ENCODE measurements at places on chromosomes 3 and 15. TPM values are rescaled to one million over a fixed set of nuclear protein-coding genes. Genes with fewer than 3 reads are reported as not detected.

FMN1 gene
- polyA plus RNA-seq: 0.21 TPM

CAPN3 gene
- 214 TPM for polyA plus RNA-seq

AGBL1 gene
- 1.9 TPM for polyA plus RNA-seq

GRCh38 chr3:127206154-127206553, 13.2 kb downstream of the PRR23E start:
- H3K27me3 ChIP-seq: no peaks in the 10 kb centered on the region
- H3K4me3 ChIP-seq: no peak overlapping the region
- H3K4me1 ChIP-seq: no peaks in the 10 kb centered on the region
- H3K36me3 ChIP-seq: no peaks in the 10 kb centered on the region

GRCh38 chr3:4394048-4394447, 73.0 kb downstream of the SUMF1 start:
- H3K27ac ChIP-seq: no peak overlapping the region
- DNase-seq: no peak
- H3K4me3 ChIP-seq: no peak overlapping the region
- H3K27me3 ChIP-seq: no peaks in the 10 kb centered on the region
- H3K4me1 ChIP-seq: peaks cover 3% of the 10 kb centered on the region

DNA sequence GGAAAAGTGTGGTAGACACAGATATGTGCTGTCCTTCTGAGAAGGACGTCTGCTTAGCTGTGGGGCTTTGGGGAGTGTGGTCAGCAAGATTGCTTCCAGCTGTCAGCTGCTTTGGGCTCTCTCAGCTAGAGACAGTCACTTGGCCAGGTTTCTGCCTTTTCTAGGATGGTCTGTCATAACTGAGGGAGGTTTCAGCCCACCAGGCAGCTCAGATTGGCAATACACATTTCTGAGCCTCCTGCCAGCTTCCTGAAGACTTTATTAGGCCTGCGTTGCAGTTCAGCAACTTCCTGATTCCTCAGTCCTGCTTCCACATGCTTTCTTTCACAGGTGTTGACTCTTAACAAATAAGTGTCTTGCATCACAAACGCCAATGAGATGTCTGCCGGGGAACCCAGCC, 286.5 kb downstream of the SQOR start:
- no peak overlapping the region for H3K27ac ChIP-seq
- no peaks in the 10 kb centered on the region for H3K27me3 ChIP-seq
- no peaks in the 10 kb centered on the region for H3K4me1 ChIP-seq
- H3K36me3 ChIP-seq: no peaks in the 10 kb centered on the region
- DNase-seq: no peak

DNA sequence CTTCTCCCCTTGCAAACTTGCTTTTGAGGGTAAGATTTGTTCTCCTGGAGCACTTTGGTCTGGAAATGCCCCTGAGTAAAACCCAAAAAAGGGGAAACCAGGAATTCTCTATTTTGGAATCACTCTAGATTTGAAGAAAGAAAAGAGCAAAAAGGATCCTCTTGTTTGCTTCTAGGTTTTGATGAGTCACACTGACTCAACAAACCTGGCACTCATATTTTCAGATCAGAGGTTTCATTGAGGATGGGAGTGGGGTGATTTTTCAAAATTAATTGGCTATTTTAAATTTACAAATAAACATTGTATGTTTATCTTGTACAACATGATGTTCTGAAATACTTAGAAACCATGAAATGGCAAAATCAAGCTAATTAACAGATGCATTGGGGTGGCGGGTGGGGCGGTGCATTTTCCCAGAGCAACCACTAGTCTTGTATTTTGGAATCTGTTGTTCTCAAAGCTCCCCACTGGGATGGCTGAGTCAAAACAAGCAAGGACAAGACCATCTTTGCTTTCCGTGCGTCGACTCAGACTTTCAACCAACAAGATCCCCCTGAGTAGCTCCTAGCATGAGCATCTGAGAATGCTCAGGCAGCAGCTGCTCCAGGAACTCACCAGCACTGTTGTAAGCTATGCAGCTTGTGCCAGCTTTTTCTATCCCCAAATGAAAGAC, 451.4 kb downstream of the WDR72 start:
- no peak overlapping the region for H3K27ac ChIP-seq
- H3K36me3 ChIP-seq: no peaks in the 10 kb centered on the region
- H3K4me3 ChIP-seq: no peak overlapping the region
- DNase-seq: no peak
- no peaks in the 10 kb centered on the region for H3K4me1 ChIP-seq
- H3K27me3 ChIP-seq: no peaks in the 10 kb centered on the region

- DNase-seq: no peak
- H3K36me3 ChIP-seq: peaks cover 3% of the 10 kb centered on the region
- no peak overlapping the region for H3K27ac ChIP-seq
- no peaks in the 10 kb centered on the region for H3K27me3 ChIP-seq
- H3K4me3 ChIP-seq: no peak overlapping the region
Measured at GRCh38 chr3:37295925-37296324, 121.5 kb upstream of the LRRFIP2 start.

DNA sequence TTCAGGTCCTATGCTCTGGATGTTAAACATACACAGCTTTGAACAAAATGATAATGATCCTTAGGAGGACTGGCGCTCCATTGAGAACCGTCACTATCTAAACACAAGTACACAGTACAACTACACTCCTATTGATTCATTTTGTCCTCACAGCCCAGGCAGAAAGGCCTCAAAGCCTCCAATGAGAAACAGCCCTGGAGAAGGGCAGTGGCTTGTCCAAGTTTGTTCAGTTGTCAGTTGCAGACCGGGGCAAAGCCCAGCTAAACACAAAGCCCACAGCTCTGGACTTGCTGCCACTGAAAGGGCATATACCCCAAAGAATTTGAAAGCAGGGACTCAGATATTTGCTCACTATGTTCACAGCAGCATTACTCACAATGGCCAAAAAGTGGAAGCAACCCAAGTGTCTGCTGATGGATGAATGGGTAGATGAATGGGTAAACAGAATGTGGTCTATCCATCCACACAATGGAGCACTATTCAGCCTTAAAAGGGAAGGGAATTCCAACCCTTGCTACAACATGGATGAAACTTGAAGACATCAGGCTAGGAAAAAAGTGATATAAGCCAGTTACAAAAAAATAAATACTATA, 34.7 kb downstream of the NUP210 start:
- H3K27ac ChIP-seq: no peak overlapping the region
- H3K27me3 ChIP-seq: no peaks in the 10 kb centered on the region
- H3K4me1 ChIP-seq: no peaks in the 10 kb centered on the region
- DNase-seq: no peak
- H3K4me3 ChIP-seq: no peak overlapping the region

DNA sequence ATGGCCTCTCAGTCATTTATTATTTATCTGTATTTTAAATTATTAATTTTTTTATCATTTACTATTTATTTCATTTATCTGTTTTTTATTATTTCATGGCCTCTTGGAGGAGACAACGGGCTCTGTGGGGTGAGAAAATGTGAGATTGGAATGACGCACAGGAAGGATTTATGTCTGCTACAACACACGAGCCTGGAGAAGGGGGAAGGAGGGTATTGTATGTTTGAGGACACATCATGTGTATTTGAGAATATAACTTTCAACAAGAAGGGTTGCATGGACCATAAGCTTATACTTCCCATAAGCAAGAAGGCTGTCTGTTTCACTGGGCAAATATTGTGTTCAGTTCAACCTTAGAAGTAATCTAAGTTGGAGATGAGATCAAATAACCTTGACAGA, 31.7 kb downstream of the LSM3 start:
- no peak for DNase-seq
- H3K27ac ChIP-seq: no peak overlapping the region
- H3K27me3 ChIP-seq: no peaks in the 10 kb centered on the region
- peaks cover 9% of the 10 kb centered on the region for H3K4me1 ChIP-seq
- H3K36me3 ChIP-seq: no peaks in the 10 kb centered on the region
- no peak overlapping the region for H3K4me3 ChIP-seq

DNA sequence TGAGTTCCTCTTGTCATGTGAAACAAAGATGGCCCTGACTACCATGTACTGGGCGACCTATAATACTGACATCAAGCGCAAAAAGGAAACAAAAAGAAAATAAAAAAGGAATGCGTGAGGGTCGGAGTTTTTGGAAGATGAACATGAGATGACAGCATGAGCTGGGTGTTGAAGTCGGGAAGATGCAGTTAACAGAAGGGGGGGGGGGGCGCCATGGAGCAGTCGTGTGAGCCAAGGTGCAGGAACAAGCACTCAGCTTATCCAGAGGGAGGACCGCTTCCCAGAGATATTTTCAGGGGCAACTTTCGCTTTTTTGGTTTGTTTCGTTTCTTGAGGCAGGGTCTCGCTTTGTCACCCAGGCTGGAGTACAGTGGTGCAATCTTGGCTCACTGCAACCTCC, 110.2 kb downstream of the RORA start:
- no peaks in the 10 kb centered on the region for H3K36me3 ChIP-seq
- H3K4me1 ChIP-seq: peaks cover 39% of the 10 kb centered on the region
- no peak for DNase-seq
- H3K27ac ChIP-seq: no peak overlapping the region
- no peak overlapping the region for H3K4me3 ChIP-seq

- peak within 1 kb of the TSS; percentile 89 for H3K4me3 ChIP-seq
- DNase-seq: peak; percentile 98
- peak within 1 kb of the TSS; percentile 93 for H3K27ac ChIP-seq
- no peaks in the 10 kb centered on the region for H3K27me3 ChIP-seq
Measured at GRCh38 chr3:49028673-49029562, at the start of gene IMPDH2. Gene IMPDH2 (minus strand): TSS chr3:49029398. CDS start chr3:49029350, 48 bp downstream.

DNA sequence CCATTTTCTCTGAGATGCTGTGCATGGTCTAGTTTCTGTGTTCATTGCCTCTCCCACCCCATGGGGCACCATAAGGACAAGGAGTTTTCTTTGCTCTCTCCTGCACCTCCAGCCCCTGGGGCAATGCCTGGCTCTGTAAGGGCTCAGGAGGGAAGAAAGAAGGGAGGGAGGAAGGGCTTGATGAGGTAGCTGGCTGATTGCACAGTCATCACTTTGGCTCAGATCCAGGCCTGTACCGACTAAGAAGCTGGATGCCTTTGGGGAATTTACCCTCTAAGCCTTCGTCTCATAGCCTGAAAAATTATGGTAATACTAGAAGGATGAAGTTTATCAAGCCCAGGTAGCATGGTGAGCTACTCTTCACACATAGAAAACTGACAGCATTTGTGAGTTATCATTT, 382.9 kb downstream of the GABRG3 start:
- no peaks in the 10 kb centered on the region for H3K36me3 ChIP-seq
- H3K27ac ChIP-seq: no peak overlapping the region
- H3K27me3 ChIP-seq: no peaks in the 10 kb centered on the region
- H3K4me3 ChIP-seq: no peak overlapping the region

DNA sequence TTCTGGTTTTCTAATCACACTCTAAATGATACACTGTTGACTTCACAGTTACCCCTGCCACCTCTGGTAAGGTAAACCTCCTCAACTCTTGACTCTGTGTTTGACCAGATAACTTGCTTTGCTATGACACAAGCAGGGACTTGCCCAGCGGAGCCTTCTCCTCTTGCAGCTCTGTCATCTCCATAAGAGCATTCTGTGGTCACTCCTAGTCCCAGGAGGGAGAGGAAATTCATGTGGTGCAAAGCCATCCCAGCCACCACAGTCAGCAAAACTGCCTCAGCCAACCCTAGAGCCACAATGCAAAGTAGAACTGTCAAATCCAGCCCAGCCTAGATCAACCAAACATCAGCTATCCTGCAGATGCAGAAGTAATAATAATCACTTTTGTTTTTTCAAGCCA, 144.7 kb upstream of the GADL1 start:
- no peak overlapping the region for H3K27ac ChIP-seq
- H3K4me1 ChIP-seq: peaks cover 16% of the 10 kb centered on the region

DNA sequence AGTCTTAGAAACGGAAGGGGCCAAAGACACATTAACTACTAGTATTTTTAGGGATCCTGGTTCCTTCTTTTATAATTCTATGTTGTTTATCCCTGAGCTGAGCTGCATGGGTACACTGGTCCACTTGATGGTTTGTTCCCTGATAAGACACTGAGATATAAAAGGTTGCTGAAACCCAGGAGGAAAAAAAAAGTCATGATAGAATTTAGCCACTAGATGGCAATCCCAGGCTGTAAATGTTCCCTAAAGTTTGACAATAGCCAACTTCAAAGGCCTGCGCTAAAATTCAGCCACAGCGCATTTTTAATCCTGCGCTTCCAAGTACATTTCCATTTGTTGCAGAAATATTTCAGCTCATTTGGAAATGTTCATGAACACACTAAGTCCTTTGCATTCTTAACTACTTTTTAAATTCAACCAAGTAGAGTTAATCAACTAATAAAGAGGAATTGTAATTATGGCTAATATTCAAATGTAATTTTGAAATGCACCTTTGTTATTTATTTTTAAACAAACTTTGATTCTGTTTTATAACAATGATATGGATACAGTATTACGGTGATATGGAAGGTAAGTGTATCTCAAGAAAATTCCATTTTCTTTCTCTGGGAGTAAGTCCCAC, 249.3 kb upstream of the FEZF2 start:
- H3K4me3 ChIP-seq: no peak overlapping the region
- no peaks in the 10 kb centered on the region for H3K4me1 ChIP-seq
- no peaks in the 10 kb centered on the region for H3K36me3 ChIP-seq
- DNase-seq: no peak
- no peak overlapping the region for H3K27ac ChIP-seq

DNA sequence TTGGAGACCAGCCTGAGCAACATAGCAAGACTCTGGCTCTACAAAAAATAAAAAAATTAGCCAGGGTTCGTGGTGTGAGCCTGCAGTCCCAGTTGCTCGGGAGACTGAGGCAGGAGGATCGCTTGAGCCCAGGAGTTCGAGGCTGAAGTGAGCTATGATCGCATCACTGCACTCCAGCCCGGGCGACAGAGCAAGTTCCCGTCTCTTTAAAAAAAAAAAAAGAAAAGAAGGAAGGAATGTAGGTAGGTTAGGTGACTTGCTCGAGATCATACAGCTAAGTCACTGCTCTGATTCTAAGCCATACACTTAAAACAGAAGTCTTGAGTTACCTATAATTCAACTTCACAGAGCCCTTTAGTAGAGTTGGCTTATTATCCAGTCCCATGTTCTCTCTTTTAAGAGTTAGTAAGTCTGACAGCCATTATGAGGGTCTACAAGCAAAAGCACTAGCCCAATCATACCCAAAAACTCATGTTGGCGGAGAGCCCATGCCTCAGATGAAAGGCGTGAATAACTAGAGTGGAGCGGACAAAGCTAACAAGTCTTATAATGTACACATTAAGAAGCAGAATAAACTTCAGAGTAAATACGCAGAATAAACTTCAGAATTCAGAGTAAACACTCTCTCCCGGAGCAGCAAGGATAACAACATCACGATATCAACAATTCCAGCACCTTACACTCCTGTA, 768 bp downstream of the AAGAB start:
- H3K27ac ChIP-seq: peak overlapping the region; percentile 94
- no peak for DNase-seq
- H3K4me3 ChIP-seq: peak overlapping the region; percentile 87
- no peaks in the 10 kb centered on the region for H3K36me3 ChIP-seq
- no peaks in the 10 kb centered on the region for H3K27me3 ChIP-seq

DNA sequence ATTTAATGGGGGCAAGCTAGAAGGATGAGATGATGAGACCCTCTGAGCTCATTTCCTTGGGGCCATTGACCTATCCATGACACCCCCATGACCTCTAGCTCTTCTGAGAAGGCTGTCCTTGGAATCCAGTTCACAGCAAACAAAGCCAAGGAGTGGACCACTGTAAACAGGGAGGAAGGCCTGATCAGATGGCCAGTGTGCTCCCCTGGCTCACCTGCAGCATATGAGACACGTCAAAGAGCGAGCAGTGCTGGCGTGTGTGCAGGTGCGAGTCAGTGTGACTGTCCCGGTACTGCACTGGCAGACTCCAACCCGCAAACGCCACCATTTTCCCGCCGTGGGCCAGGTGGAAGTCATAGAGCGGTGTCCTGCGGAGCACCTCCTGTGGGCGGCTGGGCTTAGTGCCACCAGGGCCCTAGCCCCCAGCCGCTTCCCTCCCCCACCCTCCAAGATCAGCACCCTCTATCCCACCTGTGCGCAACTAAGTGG, 339 bp downstream of the AMT start:
- peaks cover 4% of the 10 kb centered on the region for H3K4me1 ChIP-seq
- H3K36me3 ChIP-seq: peaks cover 69% of the 10 kb centered on the region
- H3K4me3 ChIP-seq: peak overlapping the region; percentile 18
- H3K27ac ChIP-seq: no peak overlapping the region
- DNase-seq: no peak

Data from psoas muscle (tissue), 8 donors.